Activated CD4-positive, CD25-positive, alpha-beta regulatory T cell treated with anti-CD3 and anti-CD28 coated beads, Interleukin-2, amount 50 U/mL, for 72 hours (primary cell): ENCODE measurements at places on chromosomes 12 and 14.
A peak's percentile ranks its signal among the peaks of the same experiment; 100 is the strongest.

- DNase-seq: no peak
These were observed 67.2 kb upstream of the SYT1 start for GRCh38 chr12:78797196-78797931.

DNA sequence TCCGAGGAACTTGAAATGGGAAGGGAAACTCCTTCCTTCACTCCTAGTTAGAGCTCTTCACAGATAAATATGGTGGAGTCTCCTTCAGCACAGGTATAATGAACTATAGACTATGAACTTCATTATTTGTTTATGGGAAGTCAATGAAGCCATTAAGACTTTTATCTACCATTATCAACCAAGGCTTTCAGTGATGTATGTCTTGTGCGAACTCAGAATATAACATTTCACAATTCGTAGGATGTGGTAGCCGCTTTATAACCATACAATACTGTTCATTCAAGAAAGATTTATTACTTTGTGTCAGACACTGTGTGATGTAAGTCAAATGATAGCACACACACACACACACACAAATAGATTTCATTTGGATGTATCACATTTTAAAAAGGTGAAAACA lies 24.8 kb upstream of the ETNK1 start:
- DNase-seq: no peak

DNA sequence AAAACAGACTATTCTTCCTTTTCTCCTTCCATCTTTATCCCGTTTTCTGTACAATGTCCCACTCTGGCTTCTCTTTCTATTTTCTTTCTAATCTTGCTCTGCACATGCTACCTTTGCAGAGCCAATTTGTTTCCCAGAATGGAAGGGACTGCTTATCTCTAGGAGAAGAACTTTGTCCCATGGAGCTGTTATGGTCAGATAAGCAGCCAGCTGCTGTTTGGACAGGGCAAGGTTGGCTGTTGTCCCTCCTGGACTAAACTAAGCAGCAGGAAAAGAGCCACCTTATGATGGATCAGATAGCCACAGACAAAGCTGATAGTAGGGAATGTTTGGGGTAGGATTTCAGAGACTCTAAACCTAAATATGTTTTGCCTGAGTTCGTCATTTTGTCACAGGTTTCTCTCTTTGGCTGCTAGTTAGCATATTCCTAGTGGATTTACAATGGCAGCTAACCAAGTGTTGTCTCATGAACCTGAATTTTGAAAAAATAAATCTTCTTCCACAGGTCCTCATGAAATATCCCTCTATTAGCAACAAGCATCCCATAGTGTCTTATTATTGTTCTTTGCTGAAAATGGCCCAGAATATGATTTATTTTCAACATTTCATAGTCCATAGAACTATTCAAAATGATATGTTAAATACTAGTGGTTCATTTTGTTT lies 262.8 kb downstream of the SLC16A7 start:
- no peak for DNase-seq

GRCh38 chr14:89332031-89332430 lies 85.0 kb downstream of the FOXN3 start:
- DNase-seq: no peak

DNA sequence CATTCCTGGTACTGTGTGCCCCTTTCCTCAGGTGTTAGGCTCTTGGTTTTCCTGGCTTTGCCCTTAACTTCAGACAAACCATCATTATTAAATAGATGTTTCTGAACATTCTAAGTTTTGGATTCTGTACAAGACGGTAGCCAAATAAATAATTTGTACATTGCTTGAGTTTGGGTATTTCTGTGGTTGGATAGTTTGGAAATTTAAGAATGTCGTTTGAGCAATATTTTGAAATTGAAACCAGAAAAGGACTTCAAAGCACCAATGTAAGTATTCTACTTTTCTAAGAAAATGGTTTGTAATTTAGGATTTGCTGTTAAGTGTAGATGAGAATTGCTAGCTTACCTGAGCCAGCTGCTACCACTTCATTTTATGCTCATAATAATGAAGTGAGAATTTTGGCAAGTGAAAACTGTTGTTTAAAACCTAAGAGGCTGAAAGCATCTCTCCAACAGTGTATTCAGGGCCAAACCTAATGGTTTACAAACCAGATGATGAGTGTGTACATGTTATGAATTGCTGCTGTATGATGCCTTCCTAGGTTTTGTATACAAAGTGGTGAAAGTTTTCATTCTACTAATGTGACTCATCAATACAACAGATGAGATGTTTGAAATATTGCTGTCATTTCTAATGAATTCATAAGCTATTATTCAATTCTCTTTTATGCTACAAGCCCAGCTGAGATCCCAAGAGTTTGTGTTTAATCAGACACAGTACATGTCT lies 181.5 kb upstream of the PRKD1 start:
- no peak for DNase-seq

DNA sequence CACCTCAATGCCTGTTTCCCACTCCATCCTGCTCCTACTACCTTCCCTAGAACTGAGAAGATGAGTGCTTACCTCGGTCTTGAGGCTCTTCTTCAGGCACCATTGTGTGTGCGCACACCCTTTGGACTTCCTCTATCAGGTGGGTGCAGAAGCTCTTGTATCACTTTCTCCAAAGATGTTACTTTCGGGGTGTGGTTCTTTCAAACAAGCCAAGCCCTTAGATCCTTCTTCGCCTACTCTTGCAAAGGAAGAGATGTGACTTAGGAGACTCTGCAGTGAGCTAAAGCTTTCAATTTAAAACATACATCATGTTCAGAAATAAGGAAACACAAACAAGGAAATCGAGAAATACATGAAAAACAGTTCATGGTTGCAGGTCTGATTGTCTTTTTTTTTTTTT lies at the start of gene CLEC4C:
Gene CLEC4C, minus strand, starts transcription at position 130 of the 400 bp plus-strand sequence. Its CDS starts 27 bp downstream, at position 103.
- no peak for DNase-seq

DNA sequence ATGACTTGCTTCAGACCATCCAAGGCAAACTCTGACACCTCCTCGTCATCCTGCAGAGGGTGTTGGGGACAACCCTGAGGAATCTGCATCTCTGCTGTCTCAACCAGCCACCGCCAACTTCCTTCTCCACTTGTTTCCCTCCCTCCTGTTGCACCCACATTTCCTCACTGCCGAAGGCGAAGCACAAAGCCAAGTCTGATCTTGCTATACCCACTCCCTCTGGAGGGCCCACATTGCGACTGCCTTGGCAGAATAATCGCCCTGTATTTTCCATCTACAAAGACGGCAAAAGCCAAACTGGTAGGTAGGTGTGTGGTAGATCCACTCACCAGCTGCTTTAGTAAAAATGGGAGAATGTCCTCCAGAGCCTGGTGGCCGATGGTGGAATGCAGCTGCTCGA lies 21.8 kb upstream of the RAB35 start:
- DNase-seq: no peak

GRCh38 chr14:100065942-100066574 lies 836 bp downstream of the EVL start:
- peak; percentile 72 for DNase-seq

DNA sequence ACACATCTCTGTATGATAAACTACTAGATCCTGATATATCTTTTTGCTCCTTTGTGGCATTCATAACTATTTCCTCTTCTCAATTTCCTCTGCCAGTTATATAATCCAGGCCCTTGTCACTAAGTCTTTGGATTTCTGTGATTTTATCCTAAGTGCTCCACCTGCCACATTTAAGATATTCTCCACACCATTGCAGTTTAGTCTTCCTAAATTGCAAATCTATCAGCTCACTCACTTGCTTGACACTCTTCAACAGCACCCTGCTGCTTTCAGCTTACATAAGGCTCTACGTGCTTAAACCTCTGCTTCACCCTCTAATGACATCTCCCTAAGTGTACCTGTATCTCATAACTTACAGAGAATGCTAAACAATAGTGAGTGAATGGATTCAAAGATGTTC lies 1032.2 kb upstream of the SEL1L start:
- DNase-seq: no peak

DNA sequence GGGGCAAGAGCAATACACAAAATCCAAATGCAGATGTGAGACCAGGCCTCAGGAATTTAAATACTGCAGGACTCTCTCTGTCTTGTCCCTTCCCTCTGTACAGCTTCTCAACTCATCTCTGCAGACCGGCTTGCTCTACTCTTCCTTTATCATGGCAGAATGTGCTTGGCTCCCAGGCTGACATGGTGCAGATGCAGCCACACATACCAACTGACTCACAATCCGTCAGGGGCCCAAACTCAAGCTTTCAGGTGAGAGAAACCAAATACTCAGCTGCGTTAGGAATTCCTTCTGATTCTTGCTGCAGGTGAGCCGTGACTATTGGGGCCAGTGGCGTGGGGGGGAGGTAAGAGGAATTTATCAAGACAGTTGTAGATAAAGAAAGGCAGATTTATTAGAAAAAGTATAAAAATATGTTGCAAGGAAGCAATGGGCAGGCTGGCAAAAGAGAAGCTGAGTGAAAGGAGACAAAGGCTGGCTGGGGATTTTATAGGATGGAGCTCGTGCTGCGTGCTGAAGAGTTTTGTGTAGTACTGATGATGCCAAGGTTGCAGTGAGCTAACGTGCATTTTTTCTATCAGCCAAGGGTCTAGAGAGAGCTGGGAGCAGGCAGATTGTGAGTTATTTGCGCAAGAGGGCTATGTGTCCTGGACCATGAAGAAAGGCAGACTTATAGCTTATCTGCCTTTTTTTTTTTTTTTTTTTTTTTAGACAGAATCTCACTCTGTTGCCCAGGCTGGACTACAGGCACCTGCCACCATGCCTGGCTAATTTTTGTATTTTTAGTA lies 5.0 kb upstream of the LGALS3 start:
- no peak for DNase-seq

DNA sequence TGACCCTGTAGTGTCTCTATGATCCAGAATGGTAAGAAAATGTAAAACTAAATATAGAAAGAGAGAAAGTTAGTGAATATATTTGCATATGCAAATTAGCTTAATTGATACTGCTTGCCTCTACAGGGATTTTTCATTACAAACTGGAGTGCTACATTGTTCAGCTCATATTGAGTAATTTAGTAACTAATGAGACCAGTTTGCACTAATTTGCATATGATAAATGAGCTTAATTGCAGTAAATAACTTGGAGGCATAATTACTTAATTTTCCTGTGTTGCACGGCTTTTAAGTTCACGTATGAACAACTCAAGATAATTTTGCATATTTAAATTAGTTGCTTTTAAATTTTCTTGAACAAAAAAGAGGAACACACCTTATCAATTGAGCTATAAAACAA lies 436.5 kb downstream of the NPAS3 start:
- no peak for DNase-seq

DNA sequence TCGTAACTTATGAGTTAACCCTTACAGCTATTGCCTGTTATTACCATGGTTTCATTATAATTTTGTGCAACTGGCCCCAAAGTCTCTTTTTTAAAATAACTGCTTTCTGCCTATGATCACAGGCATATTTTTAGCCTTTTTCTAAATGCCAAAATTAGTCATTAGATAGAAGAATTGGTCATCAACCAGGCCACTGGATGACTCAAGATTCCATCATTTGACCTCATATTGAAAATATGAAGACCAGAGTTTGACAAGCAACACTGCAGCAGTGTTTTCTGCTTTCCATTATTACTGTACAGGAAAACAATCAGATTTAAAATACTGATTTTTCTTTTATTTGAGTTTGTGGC lies 54.7 kb upstream of the OTOGL start:
- no peak for DNase-seq
